A549 treated with GW870086 at 1 μM for 4 hours (cell line): ENCODE measurements at places on chromosomes 12 and 14. TPM values are rescaled to one million over a fixed set of nuclear protein-coding genes. Genes with fewer than 3 reads are reported as not detected.

Gene WDHD1
- 9.2 to 13.7 TPM (median 11.0 TPM) in 5 replicates for total RNA-seq

Gene ITGB7
- 0.29 to 0.63 TPM (median 0.42 TPM) in 5 replicates for total RNA-seq

Gene TSPAN11
- 0.09 to 0.20 TPM (median 0.16 TPM) in 5 replicates for total RNA-seq

Gene PRDM4
- total RNA-seq = 17.1 to 21.4 TPM (median 20.1 TPM) in 5 replicates

Gene VWF
- total RNA-seq = 0.10 to 0.27 TPM (median 0.17 TPM) in 5 replicates

Gene DPPA3
- total RNA-seq = not detected in 5 replicates

Gene OTOGL
- total RNA-seq = not detected in 5 replicates

Gene COCH
- total RNA-seq = 20.7 to 27.1 TPM (median 24.3 TPM) in 5 replicates

Gene TMEM52B
- 0.08 to 0.64 TPM (median 0.16 TPM) in 4 of 5 replicates, not detected in the other for total RNA-seq
